ENCODE measurements at places on chromosomes 7 and 10.

- H3K36me3 ChIP-seq: peaks cover 8% of the 10 kb centered on the region
- H3K4me3 ChIP-seq: no peak overlapping the region
- no peak for DNase-seq
- no peaks in the 10 kb centered on the region for H3K27me3 ChIP-seq
- H3K4me1 ChIP-seq: peaks cover 46% of the 10 kb centered on the region
These were observed 94.1 kb downstream of the SH3PXD2A start for GRCh38 chr10:103761075-103761920.

DNA sequence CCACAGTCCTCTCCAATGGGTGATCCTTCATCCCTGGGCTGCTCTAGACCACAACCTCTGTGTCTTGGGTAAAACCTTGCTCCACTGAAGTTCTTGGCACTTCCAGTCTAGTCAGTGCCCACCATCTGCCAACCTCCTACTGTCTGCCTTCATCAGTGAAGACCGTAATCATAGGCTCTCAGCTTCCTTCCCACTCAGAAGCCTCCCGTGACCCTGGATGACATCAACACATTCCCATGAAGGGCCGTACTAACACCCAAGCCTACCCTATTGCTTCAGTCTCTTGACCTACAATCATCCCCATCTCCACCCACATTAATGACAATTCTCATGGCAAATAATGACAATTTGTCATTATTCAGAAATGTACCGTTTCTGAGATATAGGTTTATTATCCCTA lies 27.6 kb upstream of the GARS1 start:
- no peak overlapping the region for H3K4me3 ChIP-seq
- H3K36me3 ChIP-seq: peaks cover 56% of the 10 kb centered on the region
- no peaks in the 10 kb centered on the region for H3K27me3 ChIP-seq

DNA sequence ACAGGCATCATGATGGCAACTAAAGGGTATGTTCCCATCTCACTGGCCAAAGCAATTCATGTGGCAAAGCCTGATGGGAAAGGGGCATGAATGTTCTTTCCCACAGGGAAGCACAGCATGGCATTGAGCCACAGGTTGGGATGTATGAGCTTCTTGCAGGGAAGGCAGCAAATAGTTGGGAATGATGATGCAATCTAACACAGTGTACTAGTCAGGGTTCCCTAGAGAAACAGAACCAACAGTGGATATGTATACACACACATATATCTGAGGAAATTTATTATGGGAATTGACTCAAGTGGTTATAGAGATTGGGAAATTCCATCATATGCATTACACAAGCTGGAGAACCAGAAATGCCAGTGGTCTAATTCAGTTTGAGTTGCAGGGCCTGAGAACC lies 253.6 kb upstream of the NPVF start:
- H3K27ac ChIP-seq: no peak overlapping the region
- H3K27me3 ChIP-seq: no peaks in the 10 kb centered on the region
- no peak overlapping the region for H3K4me3 ChIP-seq

DNA sequence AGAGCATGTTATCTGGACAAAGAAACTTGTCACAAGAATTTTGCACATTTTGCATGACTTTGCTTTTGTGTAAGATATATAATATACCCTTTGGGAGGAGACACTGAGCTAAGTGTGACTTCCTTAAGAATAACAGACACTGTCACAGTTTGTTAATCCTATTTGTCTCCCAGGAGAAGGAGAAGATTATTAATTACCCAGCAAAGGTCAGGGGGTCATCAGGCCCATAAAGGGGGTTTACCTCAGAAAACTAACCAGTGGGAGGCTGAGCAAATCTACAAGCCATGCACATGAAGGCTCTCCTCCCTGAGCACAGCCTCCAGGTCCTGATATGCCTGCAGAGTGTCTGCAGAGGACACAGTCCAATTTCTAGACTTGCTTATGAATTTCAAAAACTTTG lies 10.1 kb upstream of the MET start:
- no peak overlapping the region for H3K4me3 ChIP-seq
- no peaks in the 10 kb centered on the region for H3K27me3 ChIP-seq
- DNase-seq: no peak
- H3K36me3 ChIP-seq: no peaks in the 10 kb centered on the region
- no peak overlapping the region for H3K27ac ChIP-seq
- H3K4me1 ChIP-seq: no peaks in the 10 kb centered on the region

Measured in esophagus squamous epithelium (tissue), 5 donors.